ENCODE measurements at places on chromosomes 4 and X.
A peak's percentile ranks its signal among the peaks of the same experiment; 100 is the strongest.

DNA sequence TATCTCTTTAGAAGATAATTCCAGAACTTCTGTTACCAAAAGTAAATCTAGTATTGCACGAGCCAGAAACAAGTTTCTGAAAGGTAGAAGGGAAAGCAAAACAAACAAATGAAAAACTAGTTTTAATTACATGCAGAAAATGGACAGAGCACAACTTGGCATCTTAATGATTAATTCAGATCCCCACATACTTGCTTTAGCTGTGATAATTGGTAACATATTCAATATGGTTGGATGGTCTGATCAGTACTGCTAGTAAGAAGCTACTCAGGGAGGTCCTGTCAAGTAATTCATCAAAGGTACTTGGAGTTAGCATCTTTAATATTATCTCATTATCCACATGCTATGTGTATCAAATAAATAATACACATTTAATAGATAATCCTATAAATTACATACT lies 204.3 kb downstream of the TRAM1L1 start:
- DNase-seq, result no peak

- DNase-seq, result no peak
Measured at GRCh38 chrX:78384486-78384885, 57.1 kb upstream of the CYSLTR1 start.

- no peak for DNase-seq
Measured at GRCh38 chr4:26729027-26729426, 131.6 kb upstream of the STIM2 start.

DNA sequence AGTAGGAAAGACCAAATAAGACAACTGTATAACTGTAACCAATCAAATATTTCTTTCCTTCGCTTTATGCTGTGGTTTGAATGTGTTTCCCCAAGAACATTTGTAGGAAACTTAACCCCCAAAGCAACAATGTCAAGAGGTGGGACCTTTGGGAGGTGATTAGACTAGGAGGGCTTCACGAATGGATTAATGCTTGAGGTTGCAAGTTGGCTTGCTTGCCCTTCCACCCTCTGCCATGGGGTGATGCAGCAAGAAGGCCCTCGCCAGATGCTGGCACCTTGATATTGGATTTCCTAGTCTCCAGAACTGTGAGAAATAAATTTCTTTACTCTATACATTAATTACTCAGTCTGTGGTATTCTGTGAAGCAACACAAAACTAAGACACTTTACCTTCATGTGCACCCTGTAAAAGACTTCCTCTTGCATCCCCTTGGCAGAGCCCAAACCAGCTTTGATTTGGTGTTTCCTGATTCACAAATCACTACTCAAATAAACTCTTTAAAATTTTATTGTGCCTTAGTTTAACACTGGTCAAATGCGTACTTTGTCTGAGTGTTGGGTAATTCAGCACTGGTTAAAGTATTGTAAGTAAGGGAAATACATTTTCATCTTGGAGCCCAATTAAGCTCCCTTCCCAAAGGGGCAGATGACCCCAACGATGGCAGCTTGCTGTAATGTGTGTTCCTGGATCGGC lies 59.9 kb downstream of the COQ2 start:
- DNase-seq, result no peak

DNA sequence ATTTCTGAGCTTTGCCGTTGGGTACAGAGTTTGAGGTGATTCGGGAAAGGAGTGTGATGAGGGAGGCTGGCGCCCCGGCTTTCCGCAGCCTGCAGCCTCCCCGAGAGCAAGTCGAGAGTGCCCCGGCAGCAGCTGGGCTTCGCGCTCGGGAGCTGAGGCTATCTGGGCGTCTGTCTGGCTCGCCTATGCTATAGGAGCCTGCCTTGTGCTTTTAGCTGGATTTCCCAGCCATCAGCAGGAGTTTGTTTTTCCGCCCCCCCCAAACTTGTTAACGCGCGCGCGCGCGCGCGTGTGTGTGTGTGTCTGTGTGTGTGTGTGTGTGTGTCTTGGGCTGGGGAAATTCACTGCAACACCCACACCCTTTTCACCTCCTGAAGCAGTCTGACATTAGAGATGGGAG lies 765 bp upstream of the DGKK start:
- no peak for DNase-seq

DNA sequence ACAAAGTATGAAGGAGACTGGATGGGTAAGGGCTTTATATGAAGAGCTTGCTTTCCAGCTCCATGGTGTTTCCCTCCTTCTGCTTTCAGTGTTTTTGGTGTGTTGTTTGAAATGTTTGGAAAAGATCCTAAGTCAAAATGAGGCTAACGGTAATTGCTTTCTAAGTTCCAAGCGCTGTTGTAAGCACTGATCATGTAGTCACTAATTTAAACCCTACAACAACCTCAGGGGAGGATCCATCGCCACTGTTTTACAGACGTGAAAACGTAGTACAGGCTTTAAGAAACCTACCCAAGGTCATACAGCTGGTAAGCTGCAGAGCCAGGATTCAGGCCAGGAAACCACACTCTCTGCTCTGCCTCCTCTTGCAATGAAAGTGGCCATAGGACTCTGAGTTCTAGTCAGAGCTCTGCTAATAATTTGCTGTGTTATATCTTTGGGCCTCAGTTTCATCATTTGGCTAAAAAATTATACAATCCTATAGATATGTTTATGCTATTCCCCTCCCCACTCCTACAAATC lies 102.9 kb upstream of the PGRMC2 start:
- DNase-seq, result no peak

GRCh38 chrX:136202889-136203288 lies 48.3 kb downstream of the MAP7D3 start:
- no peak for DNase-seq

- peak; percentile 39 for DNase-seq
Measured at GRCh38 chr4:76377911-76378310, 43.0 kb downstream of the CCDC158 start.

DNA sequence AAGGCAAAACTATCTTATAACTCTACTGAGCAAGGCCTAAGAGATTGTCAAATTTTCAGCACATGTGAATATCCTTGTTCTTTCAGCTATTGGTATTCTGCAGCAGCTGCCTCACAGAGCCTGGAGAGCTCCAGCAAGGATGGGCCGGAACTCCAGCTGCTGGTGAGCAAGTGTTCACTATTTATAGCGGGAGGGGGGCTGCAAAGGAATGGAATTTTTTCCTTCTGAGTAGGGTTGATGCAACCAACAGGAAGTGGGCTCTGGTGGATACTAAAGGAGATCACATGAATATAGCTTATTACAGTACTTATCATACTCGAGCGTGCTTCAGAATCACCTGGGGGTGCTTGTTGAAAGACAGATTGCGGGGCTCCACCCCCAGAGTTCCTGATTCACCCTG lies 20.2 kb upstream of the SETD7 start:
- no peak for DNase-seq

DNA sequence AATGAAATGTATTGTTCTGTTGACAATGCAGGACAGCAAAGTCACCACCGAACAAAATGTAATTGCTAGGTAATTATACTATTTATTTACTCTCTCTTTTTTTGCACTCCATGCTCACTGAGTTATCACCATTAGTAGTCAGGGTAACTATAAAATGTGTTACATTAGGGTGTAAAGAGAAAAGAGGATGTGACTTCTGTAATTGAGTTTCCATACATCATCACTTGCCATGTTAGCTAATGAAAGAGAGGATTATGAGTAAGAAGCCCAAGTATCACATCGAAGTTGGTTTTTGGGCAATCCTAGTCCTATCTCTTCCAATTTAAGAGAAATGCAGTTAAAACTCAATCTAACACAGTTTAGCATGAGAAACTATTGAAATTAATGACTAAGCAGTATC lies 7.6 kb downstream of the ZXDA start:
- no peak for DNase-seq

GRCh38 chr4:146245850-146246249 lies 31.5 kb downstream of the REELD1 start:
- DNase-seq, result no peak

- DNase-seq, result no peak
Measured at GRCh38 chr4:155319516-155319915, 57.2 kb downstream of the MAP9 start.

DNA sequence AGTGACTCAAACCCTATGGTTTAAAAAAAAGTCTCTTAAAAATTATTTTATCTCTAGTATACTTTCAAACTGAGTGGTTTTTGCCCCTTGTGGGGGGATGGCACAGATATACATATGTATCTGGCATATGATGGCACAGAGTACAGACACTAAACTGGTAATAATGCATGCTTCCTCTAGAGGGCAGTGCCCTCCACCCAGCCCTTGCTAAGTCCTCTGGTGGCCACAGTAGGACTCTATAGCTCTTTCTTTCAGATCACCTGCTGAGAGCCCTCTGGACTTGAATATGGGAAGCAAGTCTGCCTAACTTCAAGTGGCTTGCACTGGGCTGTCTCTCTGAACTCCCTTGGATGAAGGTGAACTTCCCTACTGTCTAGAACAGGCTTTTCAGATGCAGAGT lies 66.3 kb downstream of the TSPAN7 start:
- DNase-seq, result peak; percentile 22

DNA sequence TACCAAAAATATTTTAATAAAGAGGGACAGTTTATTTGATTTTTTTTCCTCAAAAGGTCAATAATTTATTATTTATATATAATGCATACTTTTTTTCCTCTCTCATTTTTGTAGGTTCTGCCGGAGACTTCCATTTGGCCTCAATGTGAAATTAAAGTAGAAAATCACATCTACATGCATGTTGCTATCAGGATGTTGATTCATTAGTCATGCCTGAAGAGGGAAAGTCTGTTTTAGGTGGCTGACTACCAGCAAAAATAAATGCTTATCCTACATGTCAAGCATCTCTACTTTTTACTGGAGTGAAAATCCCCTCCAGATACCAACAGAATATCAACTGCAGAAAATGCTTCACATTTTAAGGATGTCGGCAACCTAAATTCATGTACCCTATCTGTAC lies 41.5 kb downstream of the KIAA0232 start:
- DNase-seq, result no peak

DNA sequence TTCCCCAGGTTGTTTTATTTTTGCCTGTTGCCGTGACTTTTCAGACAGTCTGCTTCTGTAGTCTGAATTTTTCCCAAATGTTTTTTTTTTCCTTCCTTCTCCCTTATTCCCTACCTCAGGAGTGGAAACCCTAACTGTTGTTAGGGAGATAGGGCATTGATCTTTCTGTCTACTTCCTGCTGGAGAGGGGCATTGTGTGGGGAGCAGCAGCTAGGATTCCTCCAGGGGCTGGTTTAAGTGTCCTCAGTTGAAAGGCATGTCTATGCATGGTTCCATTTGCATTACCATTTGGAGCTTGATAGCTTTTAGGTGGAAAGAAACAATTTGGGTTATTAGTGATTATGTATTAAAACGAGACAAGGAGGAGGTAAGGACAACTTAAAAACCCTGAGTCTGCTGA lies 383.9 kb downstream of the DCAF12L2 start:
- DNase-seq, result no peak

DNA sequence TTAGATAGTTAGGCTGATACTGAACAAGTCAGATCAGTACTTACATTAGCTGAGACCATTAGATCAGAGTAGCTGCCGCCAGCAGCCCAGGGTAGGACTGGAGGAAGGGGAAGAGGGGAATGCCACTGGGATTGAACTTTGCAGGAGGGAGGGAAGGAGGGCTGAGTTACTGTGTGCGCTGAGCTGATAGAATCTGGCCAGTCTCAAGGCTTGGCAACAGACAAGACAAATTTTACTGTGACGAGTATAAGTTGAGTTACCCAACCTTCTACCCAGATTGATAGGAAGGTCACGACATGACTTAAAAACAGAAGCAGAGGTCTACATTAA lies 372.1 kb downstream of the OPHN1 start:
- no peak for DNase-seq

DNA sequence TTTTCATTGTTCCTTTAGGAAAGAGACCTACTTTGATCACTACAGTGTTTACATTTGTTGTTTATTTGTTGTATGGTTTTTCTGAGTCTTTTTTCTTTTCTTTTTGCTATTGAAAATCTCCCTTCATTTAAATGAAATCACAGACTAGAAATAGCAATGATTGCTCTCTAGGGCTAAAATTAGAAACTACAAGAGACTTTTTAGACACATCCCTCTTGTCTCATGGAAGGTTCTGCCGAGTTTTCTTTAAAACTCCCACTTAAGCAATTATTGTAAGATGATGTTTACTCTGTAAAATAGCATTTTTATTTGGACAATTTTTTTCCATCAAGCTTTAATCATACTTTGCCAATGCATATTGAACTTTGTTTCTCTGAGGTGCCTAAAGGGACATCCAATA lies 136.6 kb downstream of the PALLD start:
- no peak for DNase-seq

DNA sequence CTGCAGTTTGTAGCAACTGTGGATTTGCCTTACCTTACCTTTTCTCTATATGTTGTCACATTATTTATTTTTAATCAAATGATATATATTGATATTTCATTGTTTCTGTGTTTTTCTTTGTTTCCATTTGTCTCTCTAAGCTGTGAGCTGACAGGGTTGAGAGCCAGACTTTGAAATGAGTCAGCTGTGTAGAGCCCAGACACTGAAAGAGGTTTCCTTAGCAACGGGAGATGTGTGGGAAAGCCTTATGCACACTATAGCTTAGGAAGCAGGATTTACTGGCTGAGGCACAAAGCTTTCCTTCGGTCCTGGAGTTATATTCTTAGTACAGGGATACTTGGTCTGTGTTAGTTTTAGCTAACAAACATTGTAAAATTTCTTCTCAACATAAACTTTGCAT lies 192.2 kb downstream of the FGF13 start:
- DNase-seq, result no peak

GRCh38 chr4:90842960-90843359 lies 715.8 kb downstream of the CCSER1 start:
- no peak for DNase-seq

- DNase-seq, result no peak
Measured at GRCh38 chr4:40963897-40964478, 214.2 kb downstream of the NSUN7 start.

DNA sequence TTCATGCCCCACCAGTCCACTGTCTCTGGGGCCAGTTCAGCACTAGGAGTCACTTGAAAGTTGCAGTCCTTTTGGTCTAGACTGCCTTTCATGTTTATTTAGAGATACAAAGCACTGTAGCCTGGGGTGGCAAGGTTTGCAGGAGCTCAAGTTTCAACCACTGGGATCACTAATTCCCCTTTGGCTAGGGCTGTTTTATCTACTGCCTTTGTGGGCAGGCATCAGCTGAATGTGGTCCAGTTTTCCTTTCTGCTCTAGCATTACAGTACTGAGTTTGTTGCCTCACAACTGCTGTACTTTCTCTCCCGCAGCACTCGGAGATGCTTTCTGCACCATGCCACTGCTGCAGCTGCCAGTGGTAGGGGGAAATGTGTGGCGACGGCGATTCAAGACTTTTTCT lies 222.3 kb upstream of the HDX start:
- DNase-seq, result no peak

- no peak for DNase-seq
Measured at GRCh38 chr4:110183058-110183457, 15.4 kb downstream of the ELOVL6 start.

DNA sequence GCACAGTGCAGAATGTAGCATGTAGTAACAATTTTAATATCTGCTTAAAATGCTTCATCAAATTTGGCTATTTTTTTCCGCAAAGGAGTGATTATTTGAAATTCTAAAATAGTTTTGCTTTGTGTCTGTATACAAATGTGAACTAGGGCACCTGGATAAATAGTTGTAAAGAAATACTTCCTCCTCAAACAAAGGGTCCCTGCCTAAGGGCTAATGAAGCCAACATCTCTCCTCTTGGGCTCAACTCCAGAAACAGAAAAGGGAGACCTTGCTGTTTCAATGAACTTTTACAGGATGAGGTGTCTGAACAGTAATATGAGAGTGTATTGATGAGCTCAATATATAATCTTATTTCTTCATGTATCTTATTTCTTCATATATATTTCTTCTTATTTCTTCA lies 30.8 kb upstream of the SCOC start:
- DNase-seq, result no peak

- DNase-seq, result no peak
Measured at GRCh38 chrX:105136786-105137185, 83.7 kb downstream of the TEX13A start.
